ENCODE measurements at places on chromosomes 11 and 22.
A peak's percentile ranks its signal among the peaks of the same experiment; 100 is the strongest.

DNA sequence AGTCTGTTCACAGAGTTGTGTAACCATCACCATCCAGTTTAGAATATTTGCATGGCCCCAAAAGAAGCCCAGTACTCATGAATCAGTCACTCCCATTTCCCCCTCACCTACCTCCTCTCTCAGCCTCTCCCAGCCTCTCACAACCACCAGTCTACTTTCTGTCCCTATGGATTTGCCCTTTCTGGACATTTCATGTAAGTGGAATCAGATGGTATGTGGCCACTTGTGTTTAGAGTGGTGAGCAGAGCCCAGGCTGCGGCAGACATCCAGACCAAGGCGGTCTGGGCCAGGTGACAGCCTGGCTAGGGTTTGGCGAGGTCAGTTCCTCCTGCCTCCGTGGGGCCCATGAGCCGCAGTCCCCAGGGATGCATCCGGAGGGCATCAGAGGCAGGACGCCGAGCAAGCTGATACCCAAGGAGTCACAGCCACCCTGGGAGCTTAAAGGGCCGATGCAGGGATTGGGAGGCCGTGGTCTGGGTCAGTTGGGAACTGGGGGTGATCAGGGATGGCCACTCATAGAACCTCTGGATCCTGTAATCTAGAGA is 53.3 kb upstream of the CLDN5 start:
- no peak for DNase-seq

GRCh38 chr22:36221799-36222751 is 17.3 kb downstream of the APOL2 start:
- DNase-seq = peak; percentile 65

GRCh38 chr22:49885281-49885680 is 31.6 kb downstream of the ZBED4 start:
- no peak for DNase-seq

DNA sequence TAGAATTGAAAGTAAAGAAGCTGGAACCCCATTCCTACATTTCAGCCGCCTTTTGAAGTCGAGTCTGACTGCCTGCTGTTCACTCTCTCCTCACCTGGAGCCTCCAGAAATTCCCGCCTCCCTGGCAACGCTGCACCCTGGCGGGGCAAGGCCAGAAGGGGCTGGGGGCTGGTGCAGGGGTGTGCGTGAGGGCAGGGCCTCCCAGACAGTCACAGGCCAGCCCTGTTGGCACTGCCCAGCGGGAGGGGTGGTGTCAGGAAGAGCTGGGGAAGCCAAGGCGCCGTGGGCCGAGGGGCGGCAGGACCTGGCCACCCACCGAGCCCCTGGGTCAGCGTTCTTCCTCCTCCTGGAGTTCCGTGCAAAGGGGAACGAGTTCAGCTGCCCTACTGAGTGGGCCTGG is 123.2 kb downstream of the KCNQ1OT1 start:
- DNase-seq = peak; percentile 3

DNA sequence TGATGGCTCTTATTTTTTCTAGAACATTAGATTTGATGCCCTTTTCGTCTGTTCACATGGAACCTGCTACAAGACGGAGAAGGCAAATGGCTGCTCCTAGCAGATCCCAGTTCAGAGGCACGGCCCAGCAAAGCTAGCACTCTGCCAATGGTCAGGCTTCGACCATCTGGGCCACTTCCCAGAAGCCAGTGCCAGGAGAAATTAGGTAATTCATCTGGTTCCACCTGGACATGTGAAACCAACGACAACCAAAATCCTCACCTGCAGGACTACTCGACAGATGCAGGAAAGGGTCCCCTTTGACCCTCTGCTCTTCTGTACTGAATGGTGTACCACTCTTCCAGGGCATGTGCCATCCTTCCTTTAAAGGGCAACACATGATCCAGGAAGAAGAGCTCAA is 25.4 kb downstream of the MICAL3 start:
- no peak for DNase-seq

DNA sequence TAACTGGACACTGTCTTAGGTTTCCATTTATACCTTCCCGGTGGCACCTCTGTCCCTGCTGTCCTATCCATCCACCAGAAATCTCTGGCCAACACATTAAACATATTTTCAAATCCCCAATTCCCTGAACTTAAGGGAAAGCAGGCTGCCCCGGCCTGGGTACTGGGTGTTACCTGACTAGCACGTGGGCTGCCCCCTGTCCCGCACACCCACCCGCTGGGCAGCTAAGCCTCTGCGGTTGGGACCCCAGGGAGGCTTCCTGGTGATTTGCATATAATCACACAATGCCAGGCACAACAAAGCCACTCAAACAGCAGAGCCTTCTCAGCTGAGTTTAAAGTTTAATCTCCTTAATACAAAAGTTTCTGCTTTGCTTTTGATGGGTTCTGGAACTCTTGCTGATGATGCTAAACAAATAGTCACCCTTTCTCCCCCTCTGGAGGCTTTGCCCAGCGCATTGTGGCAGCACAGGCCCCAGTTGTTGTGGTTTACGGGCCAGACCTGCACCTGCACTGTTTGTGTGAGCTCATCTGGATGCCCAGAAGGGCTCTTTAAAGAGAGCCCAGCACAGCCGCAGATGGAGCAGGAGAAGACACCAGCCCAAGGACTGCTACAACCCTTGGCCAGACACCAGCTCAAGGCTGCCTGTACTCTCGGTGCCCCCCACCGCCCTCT is 59.9 kb upstream of the POU2AF1 start:
- DNase-seq = no peak

- DNase-seq = no peak
Observed at GRCh38 chr11:32333320-32333991, 101.9 kb downstream of the WT1 start.
